ENCODE measurements at places on chromosomes 3 and 15.
A peak's percentile ranks its signal among the peaks of the same experiment; 100 is the strongest.

DNA sequence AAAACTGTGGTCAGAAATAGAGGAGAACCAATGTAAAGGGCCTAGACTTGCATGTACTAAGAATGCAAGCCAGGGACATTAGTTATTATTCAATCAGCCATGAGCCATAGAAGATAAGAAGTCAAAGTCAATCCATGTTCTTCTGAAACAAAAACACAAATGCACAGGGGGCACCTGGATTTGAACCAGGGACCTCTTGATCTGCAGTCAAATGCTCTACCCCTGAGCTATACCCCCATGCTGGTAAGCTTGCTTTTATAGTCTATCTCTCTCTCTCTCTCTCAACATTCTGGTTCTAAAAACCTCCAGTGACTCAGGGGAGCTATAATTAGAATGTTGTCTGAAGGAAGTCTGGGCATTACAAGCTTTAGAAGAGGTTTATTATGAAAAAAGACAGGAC, 85.6 kb upstream of the ACP3 start:
- DNase-seq = no peak

GRCh38 chr3:108125550-108126071, 34.8 kb upstream of the CD47 start:
- no peak for DNase-seq

GRCh38 chr3:46454606-46455005, 10.1 kb downstream of the LTF start:
- no peak for DNase-seq

- peak; percentile 47 for DNase-seq
Observed at GRCh38 chr3:40292637-40293349, 16.7 kb upstream of the EIF1B start.

GRCh38 chr15:96978937-96979473, 648.5 kb downstream of the NR2F2 start:
- DNase-seq = no peak

DNA sequence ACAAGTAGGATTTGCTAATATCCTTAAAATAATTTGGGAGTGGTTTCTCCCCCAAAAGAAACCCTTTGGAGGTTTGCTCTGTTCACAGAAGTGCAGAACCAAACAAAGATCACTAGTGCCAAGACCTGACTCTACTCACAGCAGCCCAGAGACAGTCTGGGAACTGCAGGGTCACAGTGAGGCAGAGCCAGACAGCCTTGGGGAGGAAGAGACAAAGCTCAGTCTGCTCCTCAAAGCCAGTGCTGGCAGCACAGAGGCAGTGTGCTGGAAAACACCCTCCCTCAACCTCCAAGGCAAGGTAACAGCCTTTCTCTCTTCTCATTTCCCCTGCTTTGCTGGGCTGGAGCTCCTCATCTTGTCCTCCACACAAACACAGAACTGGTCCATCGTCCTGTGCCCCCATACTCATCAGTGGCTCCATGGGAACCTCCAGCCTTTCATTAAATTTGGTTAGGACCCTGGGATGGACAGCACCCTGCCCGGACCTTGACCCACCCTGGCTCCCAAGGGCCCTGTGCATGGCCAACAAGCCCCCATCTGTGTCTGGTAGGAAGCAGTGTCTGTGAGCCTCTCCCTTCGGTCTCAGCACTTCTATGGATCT, 12.6 kb downstream of the RAB6B start:
- no peak for DNase-seq

DNA sequence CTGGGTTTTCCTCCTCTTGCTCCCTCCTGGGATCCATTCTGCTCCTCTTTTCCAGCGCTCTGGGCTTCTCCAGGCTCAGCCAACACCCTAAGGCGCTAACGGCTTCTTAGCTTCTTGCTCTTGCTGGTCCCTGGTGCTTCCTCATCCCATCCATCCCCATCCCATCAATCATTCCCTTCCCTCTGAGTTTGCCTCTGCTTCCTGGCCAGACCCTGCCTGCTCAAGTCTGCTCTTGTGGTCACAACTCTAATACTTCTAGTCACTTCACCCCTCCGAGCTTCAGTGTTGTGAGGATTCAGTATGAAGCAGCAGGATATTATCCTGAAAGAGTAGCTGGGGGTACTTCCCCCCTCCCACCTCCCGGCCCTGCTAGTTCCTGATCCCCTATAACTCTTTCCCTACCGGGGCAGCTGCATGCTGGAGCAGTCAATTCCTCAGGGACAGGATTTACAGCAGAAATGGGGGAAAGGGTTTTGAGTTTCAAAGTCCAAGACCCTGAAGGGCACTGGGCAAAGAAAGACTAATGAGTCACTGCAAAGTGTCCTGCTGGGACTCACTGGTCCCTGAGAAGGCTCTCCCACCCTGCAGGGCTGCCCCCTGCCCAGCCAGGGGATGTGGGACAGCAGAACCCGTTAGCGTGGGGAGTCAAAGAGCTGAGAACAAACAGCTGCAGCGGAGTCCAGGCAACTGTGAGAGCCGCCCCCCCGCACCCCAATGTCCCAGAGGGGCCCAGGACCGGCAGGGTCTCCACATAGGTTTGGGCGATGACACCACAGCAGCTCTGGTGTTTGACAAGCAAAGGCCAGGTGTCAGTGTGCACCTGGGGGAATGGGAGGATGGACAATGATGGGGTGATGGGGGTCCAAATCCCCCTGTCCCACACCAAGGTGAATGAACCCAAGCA, 2.3 kb upstream of the SYNM start:
- DNase-seq = no peak

GRCh38 chr3:16300881-16301359, 35.9 kb downstream of the OXNAD1 start:
- no peak for DNase-seq

GRCh38 chr3:105956306-105956705, 87.5 kb upstream of the CBLB start:
- no peak for DNase-seq

DNA sequence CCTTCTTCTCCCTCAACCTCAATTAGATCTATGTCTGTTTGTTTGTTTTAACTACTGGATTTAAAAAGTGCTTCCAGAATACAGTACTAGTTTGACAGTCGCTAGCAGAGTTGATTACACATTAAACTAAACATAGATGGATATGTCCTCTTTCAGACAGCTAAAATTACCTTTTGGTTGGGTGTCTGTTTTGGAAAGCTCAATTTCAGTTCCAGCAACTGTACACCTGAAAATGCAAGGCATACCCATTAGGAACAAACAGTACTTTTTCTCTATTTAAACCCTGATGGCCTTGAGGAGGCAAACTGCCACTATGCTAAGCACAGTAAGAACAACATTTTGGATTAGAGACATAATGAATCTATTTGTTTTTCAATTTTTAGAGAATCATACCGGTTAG, 234.4 kb downstream of the UNC13C start:
- DNase-seq = no peak

GRCh38 chr3:186383026-186383993, 21.3 kb upstream of the DGKG start:
- no peak for DNase-seq

- no peak for DNase-seq
Observed at GRCh38 chr3:176430244-176431037, 766.8 kb downstream of the TBL1XR1 start.

DNA sequence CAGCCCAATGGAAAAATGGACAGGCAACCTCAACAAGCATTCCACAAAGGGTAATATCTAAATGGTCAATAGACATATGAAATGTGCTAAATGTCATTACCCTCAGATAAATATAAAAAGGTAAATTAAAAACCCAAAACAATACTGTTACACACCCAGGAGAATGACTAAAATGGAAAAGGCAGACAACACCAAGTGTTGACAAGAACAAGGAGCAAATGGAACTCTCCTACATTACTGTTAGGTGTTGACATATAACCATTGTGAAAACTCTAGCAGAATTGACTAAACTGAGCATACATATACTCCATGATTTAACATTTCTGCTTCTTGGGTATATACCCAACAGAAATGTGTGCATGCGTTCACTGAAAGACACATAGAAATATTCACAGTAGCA, 25.3 kb upstream of the SLC6A11 start:
- no peak for DNase-seq

DNA sequence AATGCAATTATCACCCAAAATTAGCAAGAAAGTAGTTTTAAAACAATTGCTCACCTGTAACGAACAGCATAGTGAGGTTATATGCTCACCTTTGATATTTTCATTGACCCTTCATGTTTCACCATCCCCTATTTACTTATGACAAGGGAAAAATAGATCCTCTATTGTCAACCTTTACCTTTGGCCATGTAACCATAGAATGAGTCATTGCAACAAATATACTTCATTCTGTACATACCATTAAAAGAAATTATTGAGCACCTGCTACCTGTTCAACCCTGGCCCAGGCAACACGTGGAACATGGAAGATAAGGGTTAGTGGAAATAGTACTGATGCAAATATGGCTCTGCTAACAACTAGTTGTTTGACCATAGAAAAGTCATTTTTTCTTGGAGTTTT, 20.2 kb downstream of the LSAMP start:
- no peak for DNase-seq

DNA sequence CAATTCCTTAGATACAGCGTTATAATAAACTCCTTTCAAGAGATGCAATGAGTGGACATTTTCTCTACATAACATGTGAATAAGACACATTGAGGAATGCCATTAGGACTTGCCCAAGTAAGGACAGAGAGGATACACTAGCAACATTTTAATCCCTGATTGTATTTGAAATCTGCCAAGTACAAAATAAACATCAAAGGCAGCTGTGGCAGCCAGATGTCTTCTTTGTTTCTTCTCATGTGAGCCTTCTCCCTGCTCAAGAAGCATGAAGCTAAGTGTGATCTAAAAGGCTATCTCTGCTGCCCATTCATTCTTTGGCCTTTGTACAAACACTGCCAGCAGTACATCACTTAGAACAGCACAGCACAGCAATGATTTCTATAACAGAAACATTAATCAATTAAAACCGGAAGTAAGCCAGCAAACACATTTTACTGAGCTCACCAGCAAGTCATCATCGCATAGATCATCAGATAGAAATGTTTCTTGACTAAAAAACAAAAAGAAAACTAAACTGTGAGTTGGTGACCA, 364.0 kb downstream of the CNTN6 start:
- DNase-seq = no peak

GRCh38 chr3:65233561-65233960, 545.8 kb upstream of the ADAMTS9 start:
- no peak for DNase-seq

DNA sequence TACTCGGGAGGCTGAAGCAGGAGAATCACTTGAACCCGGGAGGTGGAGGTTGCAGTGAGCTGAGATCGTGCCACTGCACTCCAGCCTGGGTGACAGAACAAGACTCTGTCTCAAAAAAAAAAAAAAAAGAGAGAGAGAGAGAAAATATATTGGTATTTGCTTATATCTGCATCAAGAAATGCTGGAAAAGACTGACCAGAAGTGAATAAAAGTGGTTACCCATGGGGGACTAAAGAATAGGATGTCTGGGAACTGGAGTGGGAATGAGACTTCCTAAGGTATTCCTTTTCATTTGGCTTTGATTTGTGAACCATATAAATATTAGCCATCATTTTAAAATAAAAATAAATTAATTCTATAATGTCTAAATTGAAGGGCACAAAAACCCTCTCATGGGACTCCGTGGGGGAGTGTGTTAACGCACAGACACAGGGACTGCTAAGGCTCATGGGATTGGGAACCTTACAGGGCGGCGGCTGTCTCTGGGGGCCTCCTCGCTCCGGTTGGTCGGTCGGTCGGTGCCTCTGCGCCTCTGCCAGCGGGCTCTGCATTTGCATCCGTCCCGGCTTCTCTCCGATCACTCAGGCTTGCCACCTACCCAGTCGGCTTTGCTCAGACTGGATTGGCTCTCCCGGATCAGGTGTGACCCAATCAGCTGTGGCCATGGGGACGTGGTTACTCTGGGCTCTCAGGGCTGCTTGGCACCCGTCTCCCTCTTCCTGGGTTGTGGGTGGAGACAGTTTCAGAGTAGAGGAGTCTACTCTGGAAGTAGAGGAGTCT, 12.7 kb upstream of the TSPAN3 start:
- DNase-seq = peak; percentile 86

GRCh38 chr15:82832601-82833361, 23.4 kb downstream of the WHAMM start:
- DNase-seq = no peak
